LNCaP clone FGC (cell line): ENCODE measurements at places on chromosomes 12 and 14.

- DNase-seq = no peak
Measured at GRCh38 chr12:98939350-98939749, 294.3 kb downstream of the APAF1 start.

- no peak for DNase-seq
Measured at GRCh38 chr12:117158096-117158495, 32.2 kb downstream of the FBXO21 start.

DNA sequence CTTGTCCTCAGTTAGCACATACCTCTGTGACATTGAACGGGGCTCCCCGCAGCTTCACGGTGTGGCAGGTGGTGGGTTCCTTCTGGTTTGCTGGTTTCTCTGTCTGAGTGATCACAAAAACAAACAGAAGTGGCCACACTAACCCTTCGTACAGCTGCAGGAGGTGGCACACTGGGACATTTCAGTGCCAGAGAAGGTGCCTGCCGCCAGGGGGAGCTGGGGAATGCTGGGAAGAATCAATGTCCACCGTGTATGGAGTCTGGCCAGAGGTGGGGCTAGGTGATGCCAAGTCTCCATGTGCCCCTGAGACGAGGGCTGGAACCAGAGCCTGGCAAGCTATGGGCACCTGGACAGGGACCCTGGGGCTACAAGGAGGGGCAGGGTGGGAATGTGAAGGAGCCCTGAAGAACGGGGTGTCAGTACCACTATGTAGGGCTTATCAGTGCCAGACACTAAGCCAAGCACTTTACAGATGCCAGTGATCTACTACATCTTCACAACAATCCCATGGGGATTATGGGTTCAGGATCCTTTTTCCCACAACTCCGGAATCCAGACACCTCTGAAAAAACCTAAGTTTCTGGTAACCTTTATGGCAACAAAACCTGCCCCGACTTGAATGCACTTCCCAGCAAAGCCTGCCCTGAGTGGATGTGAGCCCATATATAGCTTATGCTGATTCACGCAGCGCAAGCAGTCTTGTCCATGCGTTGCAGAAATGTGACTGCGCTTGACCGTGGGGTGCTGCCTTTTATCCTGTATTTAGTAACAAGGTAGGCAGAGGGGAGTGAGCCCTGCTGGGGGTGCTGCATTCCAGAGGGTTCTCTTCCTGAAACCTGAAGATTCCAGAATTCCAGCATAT is 10.8 kb downstream of the RBM19 start:
- no peak for DNase-seq

GRCh38 chr14:33285902-33286700 is 347.4 kb downstream of the NPAS3 start:
- no peak for DNase-seq

DNA sequence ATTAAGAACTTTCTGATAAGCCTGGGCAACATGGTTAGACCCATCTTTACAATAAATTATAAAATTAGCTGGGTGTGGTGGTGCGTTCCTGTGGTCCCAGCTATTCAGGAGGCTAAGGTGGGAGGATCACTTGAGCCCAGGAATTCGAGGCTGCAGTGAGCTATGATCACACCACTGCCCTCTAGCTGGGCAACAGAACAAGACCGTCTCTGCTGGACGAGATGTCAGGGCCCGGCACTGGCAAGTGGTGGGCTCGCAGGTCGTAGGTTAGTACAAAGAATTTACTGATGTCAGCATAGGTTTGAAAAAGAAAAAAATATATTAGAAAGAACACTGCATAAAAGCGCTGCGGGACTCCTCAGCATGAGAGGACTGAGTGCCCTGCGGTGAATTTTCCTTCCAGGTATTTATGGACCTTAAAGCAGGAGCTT is 15.7 kb upstream of the VSIG10 start:
- DNase-seq = no peak

DNA sequence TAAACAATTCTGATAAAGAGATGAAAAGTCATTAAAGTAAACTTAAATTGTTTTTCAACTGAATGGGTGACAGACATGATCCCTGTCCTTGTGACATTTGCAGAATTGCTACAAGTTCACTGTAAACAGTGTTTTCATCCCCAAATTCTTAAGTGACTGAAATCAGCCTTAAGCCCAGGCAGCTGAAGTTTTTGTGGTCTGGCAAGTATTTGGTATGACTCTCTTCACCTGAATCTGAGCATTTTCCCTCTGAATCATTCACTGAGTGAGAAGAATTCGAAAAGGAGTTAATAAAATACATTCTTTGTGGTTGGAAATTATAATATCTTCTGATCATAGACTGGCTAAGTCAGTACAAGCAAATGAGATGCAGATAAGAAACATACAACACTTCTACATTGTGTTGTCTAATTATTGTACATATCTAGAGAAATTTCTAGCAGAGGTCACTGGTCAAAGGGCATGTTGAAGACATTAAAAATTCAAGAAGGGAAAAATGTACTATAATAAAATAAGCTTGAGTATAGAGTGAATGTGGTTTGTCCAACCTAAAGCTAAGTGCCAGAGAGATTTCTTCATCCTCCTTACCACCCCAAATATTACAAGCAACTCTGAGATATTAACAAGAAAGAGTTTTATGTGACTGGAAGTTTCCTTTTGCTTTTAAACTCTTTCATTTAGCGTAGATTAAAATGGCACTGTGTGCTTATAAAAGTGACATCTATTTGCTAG is 177.8 kb upstream of the DIO2 start:
- DNase-seq = no peak

GRCh38 chr14:24399447-24399822 is 632 bp downstream of the NYNRIN start:
- no peak for DNase-seq

- DNase-seq = no peak
Measured at GRCh38 chr12:131159660-131160059, 206.0 kb downstream of the ADGRD1 start.

DNA sequence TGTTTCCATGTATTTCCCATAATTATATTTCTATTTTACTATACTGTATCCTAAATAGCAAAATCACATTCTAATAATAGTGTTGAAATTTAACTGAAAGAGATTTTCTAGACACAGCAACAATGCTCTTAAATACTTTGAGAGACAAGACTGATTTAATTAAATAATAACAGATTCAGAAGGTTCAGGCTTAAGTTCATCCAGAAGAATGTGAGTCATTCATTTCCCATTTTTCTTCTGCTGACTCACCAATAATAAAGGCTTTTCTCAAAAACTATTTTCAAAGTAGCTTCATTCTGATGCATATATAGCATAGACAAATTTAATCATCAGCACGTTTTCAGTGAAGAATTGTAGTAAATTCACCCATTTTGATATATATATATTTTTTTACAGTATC is 481.4 kb downstream of the MDGA2 start:
- DNase-seq = no peak

DNA sequence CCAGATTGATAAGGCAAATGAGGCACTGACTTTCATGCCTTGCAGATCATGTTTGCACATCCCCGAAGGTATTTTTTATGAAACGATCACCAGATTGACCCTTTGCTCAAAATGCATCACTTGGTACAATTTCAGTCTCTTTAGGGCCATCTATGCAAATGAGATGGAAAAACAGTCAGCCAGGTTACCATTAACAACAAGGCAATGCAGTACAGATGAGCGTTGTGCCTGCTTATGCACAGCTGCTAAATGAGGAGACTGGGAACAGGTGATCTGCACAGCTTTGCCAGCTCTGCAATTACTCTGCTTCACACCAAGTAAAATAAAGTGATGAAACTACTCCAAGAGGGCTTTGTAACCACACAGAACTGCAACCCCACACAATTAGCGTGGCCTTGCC is 26.1 kb upstream of the PLEKHG7 start:
- DNase-seq = no peak

- DNase-seq = peak; percentile 10
Measured at GRCh38 chr12:26378711-26379110, 183.3 kb downstream of the SSPN start.

DNA sequence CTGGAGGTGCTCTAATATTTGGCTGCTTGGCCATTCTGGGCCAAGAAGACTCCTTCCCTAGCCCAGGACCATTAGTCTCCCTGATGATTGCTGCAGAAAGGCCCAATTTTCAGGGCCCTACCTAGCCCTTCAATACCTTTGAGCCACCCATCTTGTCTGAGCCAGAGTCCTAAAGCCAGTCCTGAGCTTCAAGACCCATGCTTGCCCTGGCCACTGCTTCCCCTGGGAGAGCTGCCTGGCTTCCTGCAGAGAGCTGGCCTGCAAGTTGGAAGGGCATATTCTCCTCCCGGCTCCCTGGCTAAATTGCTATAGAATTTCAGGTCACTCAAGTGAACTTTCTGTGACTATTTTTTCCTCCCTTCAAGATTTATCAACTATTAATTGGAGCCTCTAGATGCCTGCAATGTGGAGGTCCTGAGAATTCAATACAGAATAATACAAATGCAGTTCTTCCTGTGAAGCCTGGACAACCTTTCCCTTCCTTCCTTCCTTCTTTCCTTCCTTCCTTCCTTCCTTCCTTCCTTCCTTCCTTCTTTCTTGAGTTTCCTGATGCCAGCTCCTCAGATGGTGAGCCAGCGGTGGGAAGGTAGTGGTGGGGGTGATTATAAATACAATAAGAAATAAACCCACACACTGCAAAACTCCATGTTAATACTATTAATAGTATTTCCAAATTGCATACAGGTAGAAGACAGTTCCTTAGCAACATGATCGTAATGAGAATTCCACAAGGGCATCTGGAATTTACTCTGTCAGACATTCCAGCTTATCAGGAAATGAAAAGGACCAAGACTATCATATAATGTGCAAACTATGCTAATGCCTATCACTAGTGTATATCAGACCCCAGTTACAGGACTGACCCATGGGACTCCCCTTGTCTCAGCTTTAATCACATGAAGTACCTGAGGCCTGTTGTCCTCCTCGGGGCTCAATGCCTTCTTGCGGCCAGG is 108.1 kb downstream of the ZFP36L1 start:
- DNase-seq = no peak

DNA sequence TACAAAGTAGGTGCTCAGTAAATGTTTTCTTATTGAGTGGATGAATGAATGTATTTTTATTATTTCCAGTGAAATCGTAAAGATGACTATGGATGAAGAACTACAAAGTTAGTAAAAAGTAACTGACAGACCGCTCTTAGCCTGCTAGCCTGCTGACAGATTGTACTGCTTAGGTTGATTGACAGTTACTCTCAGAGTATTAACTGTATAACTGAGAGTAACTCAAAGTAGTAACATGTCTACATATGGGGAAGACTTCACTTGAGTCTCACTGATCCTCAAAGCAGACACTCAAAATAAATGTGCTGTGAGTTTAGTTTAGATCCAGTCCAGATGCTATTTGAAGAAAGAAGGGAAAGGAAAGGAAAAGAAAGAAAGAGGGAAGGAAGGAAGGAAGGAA is 272.3 kb upstream of the AMIGO2 start:
- no peak for DNase-seq

DNA sequence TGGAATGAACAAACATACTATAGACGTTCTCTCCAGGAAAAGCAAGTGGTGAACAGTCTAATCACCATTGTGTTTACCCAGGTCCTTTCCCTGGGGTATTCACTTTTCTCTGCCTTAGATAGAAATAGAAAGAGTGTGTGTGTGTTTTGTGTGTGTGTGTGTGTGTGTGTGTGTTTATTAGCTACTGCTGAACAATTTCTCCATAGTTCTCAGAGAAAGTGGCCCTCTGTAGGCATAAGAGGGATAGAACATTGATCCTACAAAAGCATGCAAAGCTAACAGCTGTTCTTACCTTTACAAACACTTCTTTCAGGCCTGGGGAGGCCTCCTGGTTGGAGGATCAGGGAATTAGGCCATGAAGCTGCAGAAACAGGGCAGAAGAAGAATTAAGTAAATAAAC is 665.7 kb upstream of the TBX3 start:
- DNase-seq = no peak

GRCh38 chr14:74531006-74531405 is 37.4 kb downstream of the ISCA2 start:
- no peak for DNase-seq

DNA sequence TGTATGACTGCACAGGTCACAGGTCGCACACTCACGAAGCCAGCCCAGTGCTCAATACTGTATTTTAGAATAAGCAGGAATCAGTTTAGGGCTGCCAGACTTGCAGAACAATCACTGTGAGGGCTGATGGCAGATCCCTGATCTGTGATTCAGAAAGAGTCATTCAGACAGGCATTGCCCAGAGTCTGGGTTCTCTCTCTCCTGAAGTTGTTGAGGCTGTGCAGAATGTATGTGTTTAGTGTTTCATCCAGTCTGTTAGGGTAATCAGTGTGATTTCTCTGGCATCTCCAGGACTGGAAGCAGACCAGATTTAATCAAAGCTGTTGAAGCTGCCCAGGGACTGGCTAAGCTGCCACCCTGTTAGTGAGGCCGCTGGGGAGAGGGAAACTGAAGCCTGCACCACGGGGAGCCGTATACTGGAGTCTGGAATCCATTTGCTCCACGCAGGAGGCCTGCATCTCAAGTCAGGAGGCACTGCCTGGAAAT is 69.3 kb downstream of the ETV6 start:
- no peak for DNase-seq

- DNase-seq = no peak
Measured at GRCh38 chr14:24297190-24297964, 2.2 kb downstream of the DHRS1 start.

DNA sequence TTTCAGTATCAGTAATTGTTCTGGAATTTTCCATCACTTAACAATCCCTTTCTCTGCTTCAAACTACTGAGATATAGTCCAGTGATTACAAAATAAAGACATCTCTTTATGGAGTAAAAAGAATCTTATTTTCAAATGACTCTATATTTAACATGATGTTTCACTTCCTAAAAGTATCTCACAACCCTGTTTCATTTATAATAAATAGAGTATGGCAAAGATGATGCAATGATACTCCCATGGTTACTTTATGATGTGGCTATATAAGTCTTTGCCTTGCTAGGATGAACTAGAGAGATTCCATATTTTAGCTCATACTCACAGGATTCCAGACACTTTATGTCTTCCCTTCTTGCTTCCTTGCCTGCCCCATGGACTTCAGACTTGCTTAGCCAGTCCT is 953.5 kb upstream of the MDGA2 start:
- no peak for DNase-seq
